SJCRH30 (cell line): ENCODE measurements at places on chromosomes 11 and 22. TPM values are rescaled to one million over a fixed set of nuclear protein-coding genes. Genes with fewer than 3 reads are reported as not detected.

CLMP gene
- total RNA-seq, result 16.1 and 17.3 TPM in 2 replicates

GRCh38 chr11:123020968-123021367 lies 39.3 kb upstream of the BSX start:
- H3K4me1 ChIP-seq, result no peaks in the 10 kb centered on the region
- DNase-seq, result peak; percentile 17
- no peak overlapping the region for H3K4me3 ChIP-seq
- no peak overlapping the region for H3K27ac ChIP-seq

- H3K27me3 ChIP-seq, result no peaks in the 10 kb centered on the region
- H3K4me3 ChIP-seq, result no peak overlapping the region
- no peak for DNase-seq
- no peak overlapping the region for H3K27ac ChIP-seq
These were observed 55.7 kb upstream of the RASD2 start for GRCh38 chr22:35484651-35485556.

- no peaks in the 10 kb centered on the region for H3K36me3 ChIP-seq
- no peak for DNase-seq
- no peak overlapping the region for H3K27ac ChIP-seq
- H3K4me1 ChIP-seq, result no peaks in the 10 kb centered on the region
- H3K4me3 ChIP-seq, result no peak overlapping the region
- peaks cover 5% of the 10 kb centered on the region; the same call in 1 of the 2 replicates for H3K27me3 ChIP-seq
These were observed 1.6 kb upstream of the LRRC55 start for GRCh38 chr11:57180081-57180561.

DNA sequence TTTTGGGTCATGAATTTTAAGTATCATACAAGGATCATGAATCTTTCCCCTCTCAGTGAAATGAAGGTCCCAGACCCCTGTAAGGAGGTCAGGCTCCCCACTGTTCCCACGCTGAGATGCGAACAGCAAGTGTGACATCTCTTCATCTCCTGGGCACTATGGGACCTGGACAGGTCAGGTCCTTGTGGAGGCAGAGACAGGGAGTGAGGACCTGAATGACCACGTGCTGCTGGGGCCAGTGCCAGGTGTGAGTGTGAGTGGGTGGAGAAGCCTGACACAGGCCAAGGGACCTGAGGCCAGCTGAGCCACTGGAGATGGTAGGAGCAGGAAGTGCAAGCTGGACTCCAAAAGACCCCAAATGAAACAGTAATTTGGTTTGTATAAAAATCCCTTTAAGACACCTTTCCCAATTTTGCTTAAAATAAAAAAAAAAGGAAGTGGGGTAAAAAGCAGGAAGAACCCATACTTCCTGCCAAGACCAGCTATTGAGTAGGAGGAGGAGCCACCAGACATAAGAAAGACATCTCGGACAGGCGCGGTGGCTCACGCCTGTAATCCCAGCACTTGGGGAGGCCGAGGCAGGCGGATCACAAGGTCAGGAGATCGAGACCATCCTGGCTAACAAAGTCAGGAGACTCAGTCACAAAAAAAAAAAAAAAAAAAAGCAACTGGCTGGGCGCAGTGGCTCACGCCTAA lies 35.4 kb upstream of the SERPIND1 start:
- no peak for DNase-seq
- peaks cover 13% of the 10 kb centered on the region for H3K36me3 ChIP-seq
- H3K27ac ChIP-seq, result no peak overlapping the region
- H3K27me3 ChIP-seq, result no peaks in the 10 kb centered on the region
- H3K4me1 ChIP-seq, result peaks cover 7% of the 10 kb centered on the region

SOX6 gene
- 4.9 and 7.9 TPM in 2 replicates for total RNA-seq

DNA sequence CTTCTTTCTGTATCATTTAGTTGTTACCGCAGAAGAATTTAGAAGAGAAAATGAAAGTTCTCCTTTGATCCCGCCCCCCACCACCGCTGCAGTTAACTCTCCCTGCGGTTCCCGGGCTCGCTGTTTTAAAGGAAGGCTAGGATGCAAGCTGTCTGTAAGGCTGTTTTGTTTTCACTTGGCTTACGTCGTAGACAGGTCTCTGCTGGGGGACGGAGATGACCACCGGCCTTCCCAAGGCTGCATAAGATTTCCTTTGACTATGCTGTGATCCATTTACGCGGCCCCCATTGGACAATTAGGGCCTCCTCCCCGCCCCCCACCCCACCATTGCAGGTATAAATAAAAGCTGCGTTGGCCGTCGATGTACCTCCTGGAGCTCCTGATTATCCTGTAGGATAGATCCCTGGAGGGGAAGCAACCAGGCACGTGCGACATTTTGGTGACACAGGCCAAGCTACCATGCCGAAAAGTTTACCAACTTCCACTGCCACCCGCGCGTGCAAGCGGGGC lies 1.4 kb upstream of the CPT1A start:
- H3K27ac ChIP-seq, result no peak overlapping the region
- no peaks in the 10 kb centered on the region for H3K36me3 ChIP-seq
- H3K4me3 ChIP-seq, result no peak overlapping the region
- H3K4me1 ChIP-seq, result no peaks in the 10 kb centered on the region
- DNase-seq, result no peak

DNA sequence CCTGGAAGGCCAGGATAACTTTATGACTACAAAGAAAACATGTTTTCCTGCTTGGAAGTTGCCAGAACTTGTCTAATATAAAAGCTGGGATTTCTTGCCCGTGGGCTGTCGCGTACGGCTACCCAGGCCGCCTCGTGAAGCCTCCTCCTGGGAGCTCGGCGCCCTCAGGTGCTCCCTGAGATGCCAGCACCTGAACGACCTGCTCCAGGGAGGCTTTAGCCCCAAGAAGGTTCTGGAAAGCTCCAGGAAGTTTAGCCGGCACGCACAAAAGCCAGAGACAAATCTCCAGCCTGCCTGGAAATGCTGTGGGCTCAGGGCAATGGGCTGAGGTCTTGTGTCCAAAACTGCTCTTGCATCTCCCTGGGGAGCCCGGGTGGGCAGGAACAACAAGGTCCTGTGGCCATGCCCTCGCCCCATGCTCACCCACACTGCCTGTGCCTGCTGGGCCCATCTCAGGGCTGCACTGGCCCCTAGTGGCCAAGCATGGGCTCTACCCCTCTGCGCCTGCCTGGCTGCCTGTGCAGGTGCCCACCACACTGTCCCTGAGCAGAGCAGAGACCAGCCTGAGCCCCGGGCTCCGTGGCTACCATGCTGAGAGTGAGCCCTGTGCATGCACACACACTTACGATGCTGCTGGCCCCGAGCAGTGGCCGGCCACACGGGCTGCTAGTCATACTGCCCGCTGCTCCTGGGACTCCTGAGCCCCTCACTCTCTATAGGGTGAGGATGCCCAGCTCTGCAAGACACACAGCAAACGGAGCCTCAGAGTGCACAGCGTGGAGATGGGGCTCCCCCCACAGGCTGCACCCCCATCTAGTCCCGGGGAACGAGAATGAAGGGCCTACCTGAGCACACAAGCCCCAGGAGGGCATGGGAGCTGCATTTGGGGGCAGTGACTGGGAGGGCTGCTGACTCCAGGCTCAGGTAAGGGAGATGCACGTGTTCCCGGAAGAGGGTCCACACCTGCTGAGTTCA lies 4.9 kb upstream of the CELSR1 start:
- H3K4me1 ChIP-seq, result no peaks in the 10 kb centered on the region
- no peak overlapping the region for H3K27ac ChIP-seq
- H3K27me3 ChIP-seq, result no peaks in the 10 kb centered on the region
- DNase-seq, result peak; percentile 66
- no peak overlapping the region for H3K4me3 ChIP-seq

MEI1 gene
- total RNA-seq, result not detected in 2 replicates

DNA sequence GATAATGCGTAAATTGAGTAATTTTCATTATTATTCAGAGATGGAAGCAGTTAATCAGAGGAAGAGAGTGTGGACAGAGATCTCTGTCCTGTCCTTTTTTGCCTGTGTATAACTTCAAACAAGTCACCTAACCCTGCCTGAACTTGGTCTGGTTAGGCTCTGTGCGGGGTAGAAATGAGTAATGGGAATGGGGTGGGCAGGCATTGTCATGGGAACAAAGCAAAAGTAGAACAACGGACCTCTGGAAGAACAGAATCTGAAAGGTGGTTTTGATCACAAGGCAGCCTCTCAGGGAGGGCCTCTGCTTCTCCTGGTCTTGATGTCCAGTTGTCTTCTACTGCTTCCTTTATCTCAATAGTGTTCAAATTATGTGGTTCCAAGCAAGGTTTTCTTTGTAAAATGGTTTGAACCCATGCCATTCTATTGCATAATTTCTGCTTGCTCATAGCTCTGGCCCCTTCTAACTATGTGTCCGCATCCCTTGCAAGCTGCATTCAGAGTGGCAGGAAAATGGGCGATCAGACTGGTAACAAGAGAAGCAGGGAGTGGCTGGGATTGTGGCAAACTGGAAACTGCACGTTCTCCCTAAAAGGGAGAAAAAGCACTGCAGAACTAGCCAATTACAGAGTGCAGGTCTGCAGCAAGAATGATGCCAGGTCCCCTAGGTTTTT lies 76.1 kb downstream of the PRR5L start:
- H3K27ac ChIP-seq, result no peak overlapping the region
- H3K4me1 ChIP-seq, result peaks cover 12% of the 10 kb centered on the region
- H3K4me3 ChIP-seq, result no peak overlapping the region

GRCh38 chr11:95229993-95230809 lies 801 bp downstream of the SESN3 start:
- H3K27ac ChIP-seq, result peak overlapping the region; percentile 75
- DNase-seq, result peak; percentile 32
- H3K27me3 ChIP-seq, result no peaks in the 10 kb centered on the region
- H3K4me3 ChIP-seq, result peak overlapping the region; percentile 77

- H3K4me3 ChIP-seq, result no peak overlapping the region
- no peak overlapping the region for H3K27ac ChIP-seq
- H3K36me3 ChIP-seq, result no peaks in the 10 kb centered on the region
- no peaks in the 10 kb centered on the region for H3K27me3 ChIP-seq
- DNase-seq, result no peak
These were observed 8.9 kb downstream of the SIDT2 start for GRCh38 chr11:117187428-117187798.

DNA sequence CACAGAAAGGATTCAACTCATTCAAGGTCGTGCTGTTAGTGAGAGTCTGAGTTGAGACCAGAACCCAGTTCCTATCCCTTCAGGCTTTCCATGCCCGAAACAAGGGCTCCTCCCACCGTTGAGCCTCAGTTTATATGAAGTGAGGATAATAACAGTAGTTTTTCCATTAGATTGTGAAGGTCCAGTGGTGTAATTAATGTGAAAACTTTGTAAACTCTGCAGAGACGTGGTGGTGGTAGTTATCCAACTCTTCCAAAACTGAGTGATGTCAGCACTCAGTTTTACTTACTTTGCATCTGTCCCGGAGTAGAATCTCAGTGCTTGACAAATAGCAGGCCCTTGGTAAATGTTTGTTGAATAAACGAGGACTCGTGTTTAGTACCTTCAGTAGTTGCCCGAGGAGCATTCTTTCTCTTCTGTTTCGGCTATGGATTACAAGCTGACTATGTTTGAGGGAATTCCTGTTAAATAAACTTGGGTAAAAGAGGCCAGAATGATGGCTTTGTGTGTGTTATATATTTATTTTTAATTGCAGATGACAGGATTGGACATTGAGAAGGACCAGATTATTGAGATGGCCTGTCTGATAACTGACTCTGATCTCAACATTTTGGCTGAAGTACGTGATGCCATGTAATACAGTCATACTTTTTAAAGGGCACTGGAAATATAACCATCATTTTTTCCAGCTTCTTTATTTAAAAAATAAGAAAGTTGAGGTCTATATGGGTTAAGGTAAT lies 1.0 kb downstream of the REXO2 start:
- H3K4me1 ChIP-seq, result peaks cover 6% of the 10 kb centered on the region
- H3K36me3 ChIP-seq, result peaks cover 3% of the 10 kb centered on the region; the same call in 1 of the 2 replicates
- no peak for DNase-seq
- peak overlapping the region; percentile 97 for H3K4me3 ChIP-seq
- peak overlapping the region; percentile 74 for H3K27ac ChIP-seq
- no peaks in the 10 kb centered on the region for H3K27me3 ChIP-seq

- H3K27ac ChIP-seq, result no peak overlapping the region
- H3K27me3 ChIP-seq, result no peaks in the 10 kb centered on the region
- DNase-seq, result no peak
- H3K4me3 ChIP-seq, result no peak overlapping the region
These were observed 5.4 kb downstream of the SFI1 start for GRCh38 chr22:31501738-31502137.

F2 gene
- total RNA-seq, result 0.06 and 0.15 TPM in 2 replicates

GRCh38 chr11:17402486-17402885 lies 14.0 kb upstream of the KCNJ11 start:
- DNase-seq, result no peak
- no peak overlapping the region for H3K4me3 ChIP-seq
- H3K27me3 ChIP-seq, result no peaks in the 10 kb centered on the region
- peaks cover 21% of the 10 kb centered on the region for H3K4me1 ChIP-seq
- no peaks in the 10 kb centered on the region for H3K36me3 ChIP-seq

DNA sequence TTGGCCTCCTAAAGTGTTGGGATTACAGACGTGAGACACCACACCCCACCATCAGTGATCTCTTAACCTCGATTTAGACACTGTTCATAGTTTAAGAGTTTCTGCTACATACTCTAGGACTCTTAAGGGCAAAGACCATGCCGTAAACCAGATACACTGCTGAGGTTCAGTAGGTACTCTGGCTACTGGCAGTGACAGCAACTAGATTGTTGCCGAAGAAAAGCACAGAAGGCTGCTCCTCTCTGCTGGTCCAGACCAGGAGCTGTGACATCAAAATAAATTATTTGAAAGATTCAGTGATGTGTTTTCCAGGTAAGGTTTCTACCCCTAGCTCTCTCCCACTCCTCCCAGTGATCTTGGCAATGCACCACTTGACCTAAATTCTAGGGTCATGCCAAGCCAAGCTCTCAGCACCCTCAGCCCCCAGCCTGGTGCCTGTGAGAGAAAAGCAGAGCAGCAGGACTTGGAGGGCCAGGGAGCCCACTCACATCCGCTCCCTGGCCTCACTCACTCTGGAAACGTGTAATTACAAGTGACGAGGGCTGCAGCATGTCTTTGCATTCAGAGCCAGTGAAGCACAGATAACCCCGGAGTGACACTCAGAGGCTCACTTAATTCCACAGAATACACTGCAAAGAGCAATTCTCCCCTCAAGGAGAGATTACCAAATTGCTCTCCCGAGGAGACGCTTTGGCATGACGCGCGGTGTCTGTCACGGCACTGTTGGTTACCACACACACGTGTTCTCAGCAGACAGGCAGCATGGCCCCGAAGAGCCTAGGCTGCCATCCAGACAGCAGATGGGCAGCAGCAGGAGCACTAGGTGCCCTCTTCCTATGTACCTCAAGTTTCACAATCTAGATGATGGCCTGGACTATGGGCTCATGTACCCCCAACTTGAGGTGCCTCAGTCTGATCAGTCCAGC lies 96.9 kb upstream of the PITPNB start:
- H3K4me3 ChIP-seq, result no peak overlapping the region
- H3K27ac ChIP-seq, result no peak overlapping the region
- DNase-seq, result no peak
- peaks cover 16% of the 10 kb centered on the region for H3K4me1 ChIP-seq
- H3K36me3 ChIP-seq, result no peaks in the 10 kb centered on the region

GRCh38 chr11:79437278-79437980 lies 3.4 kb downstream of the TENM4 start:
- H3K4me3 ChIP-seq, result no peak overlapping the region
- H3K27me3 ChIP-seq, result no peaks in the 10 kb centered on the region
- H3K27ac ChIP-seq, result no peak overlapping the region
- H3K4me1 ChIP-seq, result no peaks in the 10 kb centered on the region
